Stimulated activated CD8-positive, alpha-beta memory T cell treated with anti-CD3 and anti-CD28 coated beads, Interleukin-4, amount 100 ng/mL, for 24 hours (primary cell): ENCODE measurements at places on chromosomes 4 and X.

DNA sequence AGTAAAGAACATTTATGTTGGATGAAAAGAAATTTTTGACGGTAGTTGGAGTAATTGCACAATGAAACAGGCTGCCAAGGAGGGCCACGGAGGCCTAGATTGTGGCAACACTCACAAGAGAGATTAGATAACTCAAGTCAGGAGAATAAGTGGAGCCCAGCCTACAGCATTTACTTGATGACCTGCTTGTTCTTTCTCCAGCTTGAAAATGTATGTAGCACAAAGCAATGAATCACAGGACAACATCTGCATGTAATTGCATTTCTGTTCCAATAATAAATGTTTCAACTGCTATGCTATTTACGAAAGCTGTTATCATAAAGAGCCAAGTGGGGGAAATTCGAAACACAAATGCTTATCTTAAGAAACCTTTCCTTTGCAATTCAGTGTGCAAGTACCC is 221.2 kb upstream of the MID1 start:
- DNase-seq = no peak

GRCh38 chr4:39698424-39699009 is 581 bp downstream of the UBE2K start:
- DNase-seq = no peak

GRCh38 chr4:113732-114131 is 10.6 kb upstream of the ZNF718 start:
- no peak for DNase-seq

GRCh38 chr4:97104666-97105065 is 1038.6 kb downstream of the STPG2 start:
- no peak for DNase-seq

DNA sequence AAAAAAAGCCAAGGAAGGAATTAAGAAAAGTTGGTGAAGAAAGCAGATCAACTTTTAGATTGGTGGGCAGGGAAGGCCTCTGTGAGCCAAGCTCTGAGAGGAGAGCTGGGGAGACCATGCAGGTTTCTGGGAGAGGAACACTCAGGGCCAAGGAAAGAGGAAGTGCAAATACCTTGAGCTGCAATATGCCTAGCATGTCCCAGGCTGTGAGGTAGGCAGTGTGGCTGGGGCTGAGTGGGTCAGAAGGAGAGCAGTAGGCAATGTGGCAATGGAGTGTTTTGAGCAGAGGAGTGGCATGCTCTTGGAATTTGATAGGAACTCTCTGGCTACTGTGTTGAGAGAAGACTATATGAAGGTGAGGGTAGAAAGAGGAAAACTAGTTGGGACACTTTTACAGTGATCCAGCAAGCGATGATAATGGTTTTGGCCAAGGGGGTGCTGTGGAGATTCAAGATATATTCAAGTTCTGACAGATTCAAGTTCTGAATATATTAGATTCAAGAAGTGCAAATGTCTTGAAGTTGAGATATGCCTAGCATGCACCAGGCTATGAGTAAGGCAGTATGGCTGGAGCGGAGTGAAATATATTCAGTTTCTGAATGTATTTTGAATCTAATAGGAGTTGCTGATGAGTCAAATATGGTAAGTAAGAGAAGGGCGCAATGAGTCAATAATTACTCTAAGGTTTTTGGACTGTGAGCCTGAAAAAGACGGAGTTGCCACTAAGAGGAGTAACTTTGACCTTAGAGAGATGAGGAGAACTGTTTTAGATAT is 172.5 kb downstream of the CAMK2D start:
- no peak for DNase-seq

- no peak for DNase-seq
Measured at GRCh38 chr4:54400802-54401201, 171.7 kb downstream of the PDGFRA start.

GRCh38 chr4:5472160-5472591 is 236.2 kb downstream of the EVC2 start:
- DNase-seq = no peak

DNA sequence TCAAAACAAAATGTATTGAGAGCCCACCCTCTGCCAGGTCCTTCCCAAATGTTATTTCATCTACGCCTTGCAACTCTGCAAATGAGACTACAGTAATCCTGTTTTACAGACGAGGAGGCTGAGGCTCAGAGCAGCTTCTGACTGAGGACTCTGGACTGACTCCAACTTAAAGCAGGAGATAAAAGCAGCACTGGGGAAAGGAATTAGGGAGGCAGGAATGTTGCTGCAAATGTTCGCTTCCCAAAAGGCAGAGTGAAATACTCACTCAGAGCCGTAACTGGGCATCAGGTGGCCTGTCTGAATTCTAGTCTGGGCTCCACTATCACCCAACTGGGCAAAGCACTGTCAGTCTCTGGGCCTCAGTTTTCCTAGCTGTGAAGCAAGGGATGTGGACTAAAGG is 94.7 kb upstream of the SRD5A3 start:
- no peak for DNase-seq
